LoVo (cell line): ENCODE measurements at places on chromosomes 2 and 18.

DNA sequence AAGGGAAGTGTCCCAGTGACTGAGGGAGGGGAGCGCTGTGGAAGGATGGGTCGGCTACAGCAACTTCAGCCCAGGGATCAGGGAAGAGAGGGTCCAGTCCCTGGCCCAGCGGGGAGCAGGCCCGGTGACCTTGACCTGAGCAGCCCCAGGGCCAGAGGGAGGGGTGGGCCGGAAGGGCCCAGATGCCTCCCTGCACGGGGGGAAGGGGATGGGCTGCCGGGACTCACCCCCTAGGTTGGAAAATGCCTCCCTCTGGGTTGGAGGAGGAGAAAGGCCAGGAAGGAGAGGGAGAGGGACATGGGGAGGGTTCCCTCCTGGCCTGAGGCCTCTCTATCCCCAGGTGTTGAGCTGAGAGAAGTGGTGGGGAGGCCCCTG lies 19.8 kb downstream of the GPC1 start:
- no peak for DNase-seq

DNA sequence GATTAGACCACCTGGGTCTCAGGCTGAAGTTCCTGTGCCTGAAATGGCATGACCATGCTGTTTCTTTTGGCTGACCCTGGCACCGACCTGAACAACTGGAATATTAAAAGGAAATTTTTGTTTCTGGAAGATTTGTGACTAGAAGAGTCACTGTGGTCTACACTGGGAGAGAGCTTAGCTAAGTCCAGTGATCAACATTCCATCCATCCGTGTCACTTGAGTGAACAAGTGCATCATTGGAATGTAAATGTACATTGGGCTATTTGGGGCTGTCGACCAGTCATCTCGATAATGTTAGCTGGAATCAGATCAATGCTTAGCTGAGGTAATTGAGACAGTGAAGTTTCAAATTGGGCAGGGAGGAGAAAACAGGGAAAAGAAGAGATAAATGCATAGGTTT lies 95.4 kb upstream of the CCDC85A start:
- DNase-seq = no peak

GRCh38 chr18:55235094-55235461 lies 275.8 kb upstream of the CCDC68 start:
- no peak for DNase-seq

DNA sequence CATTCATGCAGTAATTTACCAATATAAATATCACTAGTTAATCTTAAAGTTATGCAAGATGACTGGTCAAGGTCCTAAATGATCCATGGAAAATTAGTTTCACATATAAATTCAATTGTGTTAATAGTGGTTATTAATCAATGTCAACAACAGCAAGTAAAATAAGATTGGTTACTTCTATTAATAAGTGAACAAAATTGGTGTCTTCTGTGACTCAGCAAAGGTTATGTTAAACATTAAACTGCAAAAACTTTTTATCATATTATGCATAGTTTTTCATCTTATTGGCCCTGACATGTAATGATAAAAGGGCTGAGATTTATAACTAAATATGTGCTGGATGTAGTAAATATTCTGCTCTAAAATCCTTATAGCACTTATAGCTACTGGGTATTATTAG lies 359.0 kb upstream of the UBE2E3 start:
- DNase-seq = no peak

DNA sequence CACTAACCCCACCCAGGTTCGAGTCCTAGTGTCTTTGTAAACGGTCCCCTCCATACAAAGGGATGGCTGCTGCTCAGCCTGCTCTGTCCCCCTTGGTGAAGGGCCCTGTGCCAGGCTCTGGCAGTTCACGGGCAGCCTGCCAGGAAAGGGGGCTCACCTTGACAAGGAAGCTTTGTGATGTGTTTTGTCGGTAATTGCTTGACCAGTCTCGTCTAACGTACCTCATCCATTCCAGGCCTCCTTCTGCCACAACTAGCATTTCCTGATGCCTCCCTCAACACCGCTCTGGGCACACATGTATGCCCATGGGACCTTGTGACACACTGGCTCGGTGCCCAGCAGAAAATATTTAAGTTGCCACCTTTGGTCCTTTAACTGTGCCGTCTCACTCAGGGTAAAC lies 171.9 kb downstream of the KLHL29 start:
- DNase-seq = no peak

DNA sequence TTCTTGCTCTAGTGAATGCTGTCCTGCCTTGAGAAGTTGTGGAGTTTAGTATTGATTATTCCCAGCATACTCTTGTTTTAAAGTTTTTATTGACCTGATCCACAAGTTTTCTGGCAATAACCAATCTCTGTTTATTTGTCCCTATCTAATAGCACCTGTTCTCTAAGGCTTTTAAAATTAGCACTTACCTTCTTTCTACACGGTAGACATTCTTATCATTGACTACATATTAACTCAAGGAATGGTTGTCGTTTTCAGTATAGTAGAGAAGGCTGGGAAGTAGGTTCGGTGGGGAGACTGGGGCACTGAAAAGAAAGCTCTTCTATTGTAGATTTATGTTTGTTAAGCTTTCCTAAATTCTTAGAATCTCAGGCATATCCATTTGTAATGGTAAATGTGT lies 726.0 kb downstream of the DPP10 start:
- DNase-seq = no peak

DNA sequence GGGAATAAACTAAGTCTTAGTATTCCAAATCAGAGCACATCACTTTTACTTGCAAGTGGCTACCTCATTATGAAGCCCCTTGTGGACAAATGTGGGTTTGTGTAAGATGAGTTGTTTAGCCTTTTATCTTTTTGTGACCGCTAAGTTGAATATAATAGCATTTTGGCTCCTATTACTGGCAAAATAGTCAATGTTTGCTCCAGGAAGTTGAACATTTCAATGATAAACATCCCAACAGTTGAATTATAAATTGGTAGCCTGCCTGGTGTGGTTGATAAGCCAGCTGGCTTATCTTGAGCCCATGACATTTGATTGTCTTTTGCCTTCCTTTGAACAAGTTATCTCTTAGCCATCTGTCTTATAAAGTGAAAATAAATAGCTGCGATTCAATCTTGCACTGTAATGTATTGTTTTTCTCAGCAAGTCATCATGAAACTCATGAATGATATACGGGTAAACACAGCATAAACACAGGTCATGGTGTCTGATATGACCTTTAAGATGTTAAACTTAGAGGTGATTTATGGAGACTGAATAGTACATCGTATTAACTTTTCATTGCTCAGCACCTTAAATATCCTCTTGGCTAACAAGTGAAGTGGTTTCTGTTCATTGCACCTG lies 338.4 kb downstream of the SOCS6 start:
- DNase-seq = no peak

- DNase-seq = no peak
These were observed 10.4 kb downstream of the MFSD2B start for GRCh38 chr2:24020244-24020643.

GRCh38 chr2:68318914-68319397 lies 793 bp downstream of the CNRIP1 start:
- no peak for DNase-seq

GRCh38 chr2:143771939-143772338 lies 642.7 kb downstream of the ARHGAP15 start:
- no peak for DNase-seq

DNA sequence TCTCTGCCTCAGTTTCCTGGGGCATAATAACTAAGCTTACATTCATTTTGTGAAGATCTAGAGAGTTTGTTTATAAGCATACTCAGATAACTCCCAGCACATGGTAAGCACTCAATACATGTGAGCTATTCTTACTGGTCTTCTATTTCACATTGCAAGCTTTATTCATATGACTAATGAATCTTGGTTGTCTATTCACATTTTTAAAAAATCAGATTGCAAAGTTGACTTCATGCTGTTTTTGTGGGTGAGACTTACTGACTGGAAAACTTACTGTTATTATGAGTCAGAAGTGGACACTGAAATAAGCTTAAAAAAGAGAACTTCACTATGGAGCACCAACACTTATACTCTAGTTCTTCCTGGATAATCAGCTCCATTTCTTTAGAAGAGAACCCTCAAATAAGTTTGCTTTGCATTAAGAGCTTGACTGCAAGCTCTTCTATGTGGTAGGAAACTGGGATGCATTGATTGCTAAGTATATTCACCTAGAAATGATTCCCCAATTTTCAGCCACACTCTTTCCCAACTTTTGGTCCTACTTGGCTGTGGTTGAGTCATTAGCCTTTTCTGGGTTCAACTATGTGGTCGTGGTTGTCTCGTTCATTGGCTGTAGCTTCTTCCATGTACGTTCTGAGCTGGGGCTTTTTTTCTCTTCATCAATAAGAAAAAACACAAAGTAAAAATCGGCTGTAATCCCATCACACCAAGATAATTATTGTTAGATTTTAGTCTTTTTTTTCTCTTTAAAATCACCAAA lies 29.5 kb upstream of the RBMS1 start:
- DNase-seq = no peak

- DNase-seq = no peak
These were observed 316.1 kb upstream of the MYT1L start for GRCh38 chr2:2647141-2647541.

DNA sequence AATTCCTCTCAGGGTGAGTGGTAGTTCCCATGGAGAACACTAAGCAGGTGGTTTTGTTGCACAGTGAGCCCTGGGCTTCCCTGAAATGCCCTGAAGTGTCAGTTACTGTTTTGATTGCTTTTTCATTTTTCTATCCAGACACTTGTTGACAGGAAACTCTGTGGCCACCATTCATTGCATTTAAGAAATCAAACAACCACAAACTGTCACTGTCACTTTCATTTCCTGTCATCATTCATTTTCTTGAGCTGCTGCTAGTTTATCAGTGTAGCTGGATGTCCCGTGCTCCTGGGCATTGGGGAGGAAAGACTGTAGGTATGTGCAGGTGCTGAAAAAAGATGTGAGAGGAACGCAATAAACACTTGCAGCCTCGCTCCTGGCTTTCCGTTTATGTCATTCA lies 891.6 kb upstream of the ZEB2 start:
- DNase-seq = no peak

DNA sequence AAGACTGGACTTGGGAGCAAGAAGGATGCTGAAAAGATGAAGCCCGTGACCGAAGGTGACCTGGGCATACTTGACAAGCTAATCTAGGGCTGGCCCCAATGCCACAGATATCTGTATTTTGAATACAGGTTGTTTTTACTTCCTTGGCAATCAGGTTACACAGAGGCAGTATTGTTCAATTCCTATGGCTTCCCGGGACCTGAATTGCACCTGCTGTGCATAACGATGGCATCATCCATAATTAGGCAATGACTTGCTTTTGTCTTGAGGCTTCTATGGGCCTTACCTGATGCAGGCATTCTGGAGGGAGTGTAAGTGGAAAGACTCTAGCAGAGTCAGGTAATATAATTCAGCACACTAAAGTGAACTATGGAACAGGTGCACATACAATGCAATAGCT lies 60.6 kb upstream of the CUL3 start:
- no peak for DNase-seq

- peak; percentile 88 for DNase-seq
These were observed 190.1 kb downstream of the CDCA7 start for GRCh38 chr2:173544641-173545363.

DNA sequence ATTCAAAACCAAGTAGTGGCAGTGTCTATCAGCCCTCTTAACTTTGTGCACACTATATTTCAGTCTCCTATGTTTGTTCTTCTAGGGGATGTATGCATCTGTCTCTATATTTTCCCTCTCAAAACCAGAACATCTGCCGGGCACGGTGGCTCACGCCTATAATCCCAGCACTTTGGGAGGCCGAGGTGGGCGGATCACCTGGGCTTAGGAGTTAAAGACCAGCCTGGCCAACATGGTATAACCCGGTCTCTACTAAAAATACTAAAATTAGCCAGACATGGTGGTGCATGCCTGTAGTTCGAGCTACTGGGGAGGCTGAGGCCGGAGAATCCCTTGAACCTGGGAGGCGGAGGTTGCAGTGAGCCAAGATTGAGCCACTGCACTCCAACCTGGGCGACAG lies 9.9 kb upstream of the GAREM2 start:
- no peak for DNase-seq

- no peak for DNase-seq
These were observed 267.2 kb downstream of the FBXO15 start for GRCh38 chr18:73880387-73880786.

GRCh38 chr2:135246711-135247270 lies 194.7 kb downstream of the RAB3GAP1 start:
- DNase-seq = peak; percentile 12

- DNase-seq = peak; percentile 34
These were observed 342.4 kb downstream of the INSIG2 start for GRCh38 chr2:118430510-118431164.

DNA sequence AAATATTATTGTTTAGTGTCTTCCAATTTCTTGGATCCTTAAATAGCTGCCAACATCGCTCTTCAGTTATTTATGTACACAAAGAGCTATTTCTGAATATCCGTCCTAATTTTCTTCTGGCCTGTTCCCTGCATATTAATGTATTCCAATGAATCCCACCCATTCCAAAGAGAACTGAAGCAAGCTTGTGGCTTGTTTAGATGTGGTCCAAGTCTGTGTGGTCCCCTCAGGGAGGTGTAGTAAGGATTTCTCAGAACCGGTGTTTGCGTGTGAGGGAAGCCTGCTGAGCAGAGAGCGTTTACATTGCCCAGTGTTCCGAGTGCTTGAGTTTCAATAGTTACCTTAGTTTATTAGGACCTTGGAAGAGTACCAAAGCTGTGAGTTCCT lies 25.1 kb upstream of the IL1R1 start:
- DNase-seq = no peak
